ENCODE measurements at places on chromosomes 1 and 21. TPM values are rescaled to one million over a fixed set of nuclear protein-coding genes. Genes with fewer than 3 reads are reported as not detected.

GJC2 gene
- total RNA-seq: 2.1 TPM

- no peak within 1 kb of the TSS for H3K27ac ChIP-seq
- H3K36me3 ChIP-seq: no peaks in the 10 kb centered on the region
- DNase-seq: no peak
- peaks cover 6% of the 10 kb centered on the region for H3K27me3 ChIP-seq
Observed at GRCh38 chr1:114669562-114670082, at the start of gene DENND2C. Gene DENND2C, minus strand, starts transcription at chr1:114670049. Its CDS starts 44,065 bp downstream, at chr1:114625984.

GRCh38 chr1:222252788-222253187 is 295.1 kb downstream of the HHIPL2 start:
- H3K36me3 ChIP-seq: no peaks in the 10 kb centered on the region
- H3K4me3 ChIP-seq: no peak overlapping the region
- H3K4me1 ChIP-seq: no peaks in the 10 kb centered on the region
- H3K27ac ChIP-seq: no peak overlapping the region
- DNase-seq: no peak

DNA sequence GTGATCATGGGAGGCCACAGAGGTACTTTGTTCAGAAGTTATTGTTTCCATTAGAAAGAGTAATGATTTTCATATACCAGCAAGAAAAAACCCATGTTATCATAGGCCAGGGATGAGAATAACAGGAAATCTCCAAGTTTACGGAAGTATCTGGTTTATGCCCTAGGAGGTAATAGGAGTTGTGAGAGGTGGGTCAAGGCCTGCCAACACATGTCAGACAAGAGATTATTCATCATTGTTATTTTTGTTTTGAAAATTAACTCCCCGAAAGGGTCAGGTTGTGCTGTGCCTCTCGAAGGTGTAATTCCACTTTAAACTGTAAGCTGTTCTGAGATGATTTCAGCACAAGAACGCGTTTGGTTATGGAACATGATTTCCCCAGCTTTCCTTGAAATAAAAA is 218.4 kb downstream of the CAMTA1 start:
- H3K4me1 ChIP-seq: no peaks in the 10 kb centered on the region
- H3K27me3 ChIP-seq: no peaks in the 10 kb centered on the region
- H3K27ac ChIP-seq: no peak overlapping the region
- H3K36me3 ChIP-seq: no peaks in the 10 kb centered on the region
- no peak for DNase-seq

- H3K4me1 ChIP-seq: no peaks in the 10 kb centered on the region
- H3K4me3 ChIP-seq: no peak overlapping the region
- DNase-seq: no peak
- H3K36me3 ChIP-seq: no peaks in the 10 kb centered on the region
- no peaks in the 10 kb centered on the region for H3K27me3 ChIP-seq
Observed at GRCh38 chr1:20102875-20103274, 16.5 kb downstream of the PLA2G2D start.

- H3K4me1 ChIP-seq: no peaks in the 10 kb centered on the region
- H3K36me3 ChIP-seq: no peaks in the 10 kb centered on the region
- H3K4me3 ChIP-seq: no peak overlapping the region
- peaks cover 8% of the 10 kb centered on the region for H3K27me3 ChIP-seq
Observed at GRCh38 chr1:171221665-171222591, 26.4 kb upstream of the FMO1 start.

DNA sequence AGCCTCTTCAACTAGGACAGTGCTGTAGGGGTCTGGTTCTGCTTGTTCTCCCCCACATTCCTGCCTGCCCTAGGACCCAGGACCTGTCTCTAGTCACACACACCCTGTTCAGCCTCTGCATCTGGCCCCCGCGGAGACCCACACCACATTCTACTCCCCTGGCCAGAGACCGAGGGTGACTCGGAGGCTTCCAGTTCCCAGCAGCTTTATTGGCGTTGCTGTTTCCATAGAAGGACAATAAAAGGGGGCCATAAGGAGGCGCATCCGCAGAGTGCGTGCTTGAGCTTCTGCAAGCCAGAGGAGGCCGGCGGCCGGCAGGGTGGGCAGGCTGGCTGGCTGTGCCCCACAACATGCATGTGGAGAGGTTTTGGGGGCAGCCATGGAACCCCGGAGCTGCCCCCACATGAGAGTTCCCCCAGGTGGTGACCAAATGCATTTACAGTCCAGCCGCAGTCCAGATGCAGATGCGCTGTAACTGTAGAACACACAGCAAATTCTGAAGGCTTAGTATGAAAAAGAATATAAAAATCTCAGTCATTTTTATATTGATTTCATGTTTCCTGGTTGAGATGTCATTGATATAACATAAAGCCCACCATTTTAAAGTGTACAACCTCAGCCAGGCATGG is 52.4 kb downstream of the PDE9A start:
- H3K4me3 ChIP-seq: no peak overlapping the region
- no peak for DNase-seq
- H3K4me1 ChIP-seq: no peaks in the 10 kb centered on the region
- H3K27ac ChIP-seq: no peak overlapping the region
- no peaks in the 10 kb centered on the region for H3K27me3 ChIP-seq
- no peaks in the 10 kb centered on the region for H3K36me3 ChIP-seq

DNA sequence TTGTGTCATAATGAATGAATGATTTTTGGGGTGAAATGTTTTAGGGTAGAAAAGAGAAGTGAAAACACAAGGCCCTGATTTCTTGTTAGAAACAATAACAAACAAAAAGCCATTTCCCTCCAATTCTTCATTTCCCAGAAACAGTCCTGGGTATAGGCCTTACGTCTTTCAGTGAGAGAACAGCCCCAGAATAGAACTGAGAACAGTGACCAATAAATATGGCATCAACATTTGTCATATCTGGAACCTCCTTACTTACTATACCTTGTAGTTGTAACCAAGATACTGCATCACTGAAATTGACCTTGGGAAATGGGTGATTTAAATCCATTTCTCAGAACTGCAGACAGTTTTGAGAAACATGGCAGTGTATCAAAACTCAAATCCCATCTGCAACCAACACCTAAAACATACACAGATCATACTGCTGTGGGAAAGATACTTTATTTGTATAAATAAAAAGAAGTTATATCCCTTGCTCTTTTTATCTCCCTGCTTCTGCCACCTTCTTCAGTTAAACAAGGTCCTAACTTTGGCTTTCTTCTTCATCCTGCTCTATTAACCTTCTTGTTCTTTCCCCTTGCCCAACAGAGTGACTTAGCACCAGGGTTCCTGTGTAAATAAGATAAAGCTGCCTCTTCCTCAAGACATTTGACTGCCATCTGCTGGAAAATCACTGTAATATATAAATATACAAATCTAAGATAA is 19.5 kb downstream of the XKR8 start:
- no peak overlapping the region for H3K27ac ChIP-seq
- DNase-seq: no peak
- H3K4me3 ChIP-seq: no peak overlapping the region
- peaks cover 16% of the 10 kb centered on the region for H3K36me3 ChIP-seq
- no peaks in the 10 kb centered on the region for H3K27me3 ChIP-seq
- no peaks in the 10 kb centered on the region for H3K4me1 ChIP-seq

Measured in CD4-positive, alpha-beta T cell (primary cell).